Non-pigmented ciliary epithelial cell (primary cell): ENCODE measurements at places on chromosomes 4 and X.

GRCh38 chrX:39499996-39500395 is 597.8 kb downstream of the BCOR start:
- no peak for DNase-seq

- DNase-seq, result no peak
Measured at GRCh38 chr4:145076469-145076855, 21.5 kb downstream of the ANAPC10 start.

DNA sequence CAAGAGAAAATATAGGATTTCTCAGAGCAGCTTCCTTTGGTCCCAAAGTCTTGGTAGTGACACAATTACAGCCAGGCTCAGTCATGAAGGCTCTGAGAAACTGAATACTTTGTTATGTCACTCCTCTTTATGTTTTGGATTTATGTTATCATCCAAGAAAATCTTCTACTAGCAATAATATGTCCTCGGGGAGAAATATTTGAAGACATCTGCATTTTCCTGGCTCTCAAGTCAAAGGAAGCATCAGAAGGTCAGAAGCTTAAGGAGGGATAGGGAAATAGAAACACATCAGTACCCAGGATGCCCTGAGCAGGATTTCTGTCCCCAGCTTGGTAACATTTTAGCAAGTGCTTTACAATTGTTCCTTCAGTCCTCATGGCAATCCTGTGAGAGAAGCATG is 54.0 kb downstream of the C4orf33 start:
- DNase-seq, result no peak

DNA sequence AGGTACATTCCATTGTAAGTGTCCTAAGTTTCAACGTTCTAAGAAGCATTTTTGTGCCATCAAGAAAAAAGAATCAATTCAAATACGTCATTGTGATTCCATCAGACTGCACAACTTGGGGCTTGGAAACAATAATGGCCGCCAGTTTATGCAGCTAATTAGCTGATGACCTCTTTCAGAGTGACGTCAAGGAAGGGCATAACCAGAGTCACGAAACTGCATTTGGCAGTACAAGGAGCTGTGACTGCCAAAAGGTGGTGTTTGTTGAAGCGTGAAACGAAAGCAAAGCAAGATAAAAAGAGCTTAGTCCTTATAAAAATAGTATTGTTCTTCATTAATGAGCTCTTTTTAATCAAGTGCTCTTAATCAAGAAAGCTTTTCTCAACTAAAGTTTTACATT is 81.1 kb upstream of the SH3RF1 start:
- DNase-seq, result no peak
